ENCODE measurements at places on chromosomes 3 and 15.

DNA sequence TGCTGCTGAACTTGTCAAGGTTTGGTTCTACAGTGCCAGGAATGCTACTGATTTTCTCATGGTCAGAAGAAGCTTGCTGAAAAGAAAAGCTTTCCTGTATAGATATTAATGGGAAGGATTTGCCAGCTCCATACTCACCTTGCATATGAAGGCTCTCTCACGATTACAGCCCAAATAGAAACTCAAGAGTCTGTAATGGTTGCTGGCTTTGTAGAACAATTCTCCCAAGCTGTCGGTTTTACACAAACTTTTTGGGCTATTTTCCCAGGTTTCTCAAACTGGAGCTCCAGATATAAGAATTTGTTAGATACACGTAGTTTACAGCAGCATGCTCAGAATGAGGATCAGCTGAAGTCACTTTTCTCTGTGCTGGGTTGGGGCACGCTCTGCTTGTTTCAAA, 30.1 kb upstream of the LRRC3B start:
- DNase-seq, result no peak

DNA sequence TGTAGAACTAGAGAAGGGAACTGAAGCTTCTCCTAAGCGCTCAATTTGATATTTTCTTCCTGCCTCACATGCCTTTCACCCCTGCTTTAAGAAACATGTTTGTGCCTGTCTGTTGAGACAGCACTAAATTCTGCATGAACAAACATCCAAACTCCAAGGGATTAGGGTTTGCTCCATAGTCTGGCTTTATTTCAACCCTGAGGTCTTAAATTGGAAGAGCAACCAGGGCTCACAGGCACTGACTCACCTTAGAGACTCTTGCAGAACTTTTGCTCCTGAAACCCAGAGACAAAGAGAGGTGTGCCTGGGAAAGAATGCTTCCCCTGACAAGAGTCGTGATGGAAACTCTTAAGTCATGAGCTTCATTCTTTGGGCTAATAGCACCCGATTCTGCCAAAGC, 393.9 kb upstream of the MCTP2 start:
- no peak for DNase-seq

DNA sequence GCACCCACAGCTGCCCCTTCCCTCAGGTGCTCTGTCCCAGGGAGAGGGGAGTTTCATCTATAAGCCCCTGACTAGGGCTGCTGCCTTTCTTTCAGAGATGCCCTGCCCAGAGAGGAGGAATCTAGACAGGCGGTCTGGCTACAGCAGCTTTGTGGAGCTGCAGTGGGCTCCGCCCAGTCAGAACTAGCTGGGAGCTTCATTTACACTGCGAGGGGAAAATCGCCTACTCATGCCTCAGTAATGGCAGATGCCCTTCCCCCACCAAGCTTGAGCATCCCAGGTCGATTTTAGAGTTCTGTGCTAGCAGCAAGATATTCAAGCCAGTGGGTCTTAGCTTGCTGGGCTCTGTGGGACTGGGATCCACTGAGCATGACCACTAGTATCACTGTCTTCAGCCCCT, 181.2 kb upstream of the RARB start:
- no peak for DNase-seq

- no peak for DNase-seq
These were observed 84.4 kb downstream of the SLMAP start for GRCh38 chr3:57840473-57840872.

- no peak for DNase-seq
These were observed 10.1 kb downstream of the TERC start for GRCh38 chr3:169754711-169755110.

- DNase-seq, result no peak
These were observed 44.8 kb downstream of the AP4E1 start for GRCh38 chr15:50953302-50953701.

GRCh38 chr3:15010664-15011063, 54.5 kb downstream of the MRPS25 start:
- no peak for DNase-seq

- no peak for DNase-seq
These were observed 510.8 kb downstream of the SHQ1 start for GRCh38 chr3:72337480-72337855.

DNA sequence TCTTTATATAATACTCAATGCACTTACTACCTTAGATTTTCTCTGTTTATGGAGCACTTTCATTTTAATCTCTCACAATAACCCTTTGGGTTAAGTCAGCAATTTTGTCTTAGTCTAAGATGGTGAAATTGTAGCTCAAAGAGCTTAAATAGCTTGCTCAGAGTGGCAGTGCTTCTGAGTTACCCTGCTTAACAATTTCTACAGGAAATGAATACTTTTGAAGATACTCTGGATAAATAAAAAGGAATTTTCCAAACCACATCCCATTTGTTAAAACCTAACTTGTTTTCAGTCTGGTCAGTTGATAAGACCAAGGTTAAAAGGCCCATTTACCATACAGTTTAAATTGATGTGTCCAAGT, 37.2 kb downstream of the HMG20A start:
- DNase-seq, result no peak

- no peak for DNase-seq
These were observed 292.8 kb downstream of the TBL1XR1 start for GRCh38 chr3:176904506-176904905.

DNA sequence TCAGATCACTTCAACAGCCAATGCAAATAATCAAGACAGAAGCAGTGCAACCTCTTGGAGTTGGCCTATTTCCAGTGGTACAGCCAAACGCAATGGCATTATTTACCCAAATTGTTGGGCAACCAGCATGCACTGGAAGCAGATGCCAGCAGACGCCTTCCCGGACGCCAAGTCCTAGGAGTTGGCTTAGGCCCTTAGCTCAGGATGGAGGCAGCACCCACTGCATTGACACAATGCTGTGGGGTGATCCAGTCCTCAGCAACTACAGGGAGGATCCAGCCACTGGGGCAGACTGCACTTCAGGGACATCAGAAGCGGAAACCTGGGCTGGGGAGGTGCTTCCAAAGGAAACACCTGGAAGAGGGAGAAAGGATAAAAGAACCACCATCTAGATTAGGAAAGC, 290.4 kb downstream of the FAM43A start:
- DNase-seq, result peak; percentile 35

DNA sequence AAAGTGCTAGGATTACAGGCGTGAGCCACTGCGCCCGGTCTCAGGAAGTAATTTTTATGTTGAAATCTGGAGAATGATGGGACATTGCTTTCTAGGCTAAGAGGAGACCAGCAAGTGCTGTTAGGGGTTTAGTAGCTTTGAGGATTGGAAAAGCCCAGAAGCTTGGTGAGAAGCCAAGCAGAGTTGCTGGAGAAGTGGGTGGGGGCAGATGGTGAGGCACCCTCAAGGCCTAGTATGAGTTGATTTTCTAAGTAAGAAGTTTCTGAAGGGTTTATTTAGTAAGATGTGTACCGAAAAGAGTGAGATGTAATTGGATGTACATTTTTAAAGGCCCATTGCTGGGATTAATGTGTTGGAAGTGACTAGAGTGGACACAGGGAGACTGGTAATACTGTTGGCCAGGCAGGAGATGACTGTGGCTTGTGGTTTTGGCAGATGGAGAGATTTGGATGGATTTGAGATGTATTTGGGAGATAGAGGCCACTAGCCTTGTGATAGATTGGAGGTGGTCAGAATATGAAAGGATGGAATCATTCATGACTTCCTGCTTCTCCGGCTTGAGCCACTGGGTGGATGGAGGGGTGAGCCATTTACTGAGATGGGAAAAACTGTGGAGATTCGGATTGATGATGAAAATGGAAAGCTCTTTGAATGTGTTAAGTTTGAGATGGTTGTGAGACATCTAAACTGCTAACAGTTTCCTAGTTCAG, 2.3 kb downstream of the LRRC28 start:
- DNase-seq, result no peak

DNA sequence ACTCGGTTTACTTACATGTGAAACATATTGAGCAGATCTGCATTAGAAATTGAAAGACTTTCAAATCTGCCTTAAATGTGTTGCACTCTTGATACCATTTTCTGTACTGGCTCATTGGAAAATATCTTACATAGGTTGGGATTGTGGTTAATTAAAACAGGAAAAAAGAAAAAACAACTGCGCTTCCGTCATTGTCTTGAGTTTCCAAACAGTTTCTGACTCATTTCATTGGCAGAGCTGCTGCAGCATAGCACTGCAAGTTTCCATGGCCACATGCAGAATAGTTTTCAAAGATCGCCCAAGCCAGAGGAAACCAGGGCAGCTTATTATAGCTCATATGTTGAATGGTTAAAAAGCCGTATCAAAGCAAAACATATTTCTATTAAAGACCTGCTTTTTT, 446.6 kb upstream of the BCHE start:
- no peak for DNase-seq

DNA sequence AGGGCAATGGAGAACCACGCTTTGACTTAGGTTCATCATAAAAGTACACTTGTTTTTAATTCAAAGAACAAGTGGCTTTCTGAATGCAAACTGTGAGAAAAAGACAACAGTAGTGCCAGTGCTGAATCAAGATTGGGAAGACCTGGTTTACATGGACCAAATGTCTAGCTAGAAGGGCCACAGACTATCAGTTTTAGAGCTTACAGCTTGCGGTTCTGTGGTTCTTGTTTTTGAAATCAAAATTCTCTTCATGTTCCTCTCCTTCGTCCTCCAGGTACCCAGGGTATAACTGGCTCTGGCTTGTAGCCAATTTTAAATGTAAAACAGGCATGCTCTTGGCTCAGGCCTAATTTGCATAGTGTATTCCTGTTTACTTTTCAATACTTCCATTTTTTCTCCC, 124.6 kb downstream of the TGFBR2 start:
- DNase-seq, result no peak

GRCh38 chr3:126827121-126827520, 123.1 kb downstream of the CHCHD6 start:
- DNase-seq, result no peak

- DNase-seq, result no peak
These were observed 8.7 kb upstream of the CGNL1 start for GRCh38 chr15:57367556-57367955.

DNA sequence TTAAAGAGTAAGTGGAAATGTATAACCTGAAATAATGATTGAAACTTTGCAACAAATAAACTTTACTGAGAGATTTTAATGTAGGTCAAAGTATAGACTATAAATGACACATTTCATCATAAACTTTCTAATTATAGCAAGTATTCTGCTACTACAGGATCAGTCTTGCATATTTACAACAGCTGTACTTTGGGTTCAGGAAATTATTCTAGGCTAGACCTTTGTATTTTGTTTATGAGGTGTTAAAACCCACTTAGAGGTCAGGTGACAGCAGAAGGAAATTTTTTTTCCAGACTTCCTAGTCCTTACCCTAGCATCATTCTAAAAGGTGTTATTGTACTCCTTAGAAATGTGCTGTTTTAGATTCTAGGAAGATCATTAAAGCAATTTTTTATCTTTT, 2.3 kb downstream of the RNF7 start:
- DNase-seq, result no peak

- no peak for DNase-seq
These were observed 7.7 kb downstream of the NR2F2 start for GRCh38 chr15:96338074-96338765.

DNA sequence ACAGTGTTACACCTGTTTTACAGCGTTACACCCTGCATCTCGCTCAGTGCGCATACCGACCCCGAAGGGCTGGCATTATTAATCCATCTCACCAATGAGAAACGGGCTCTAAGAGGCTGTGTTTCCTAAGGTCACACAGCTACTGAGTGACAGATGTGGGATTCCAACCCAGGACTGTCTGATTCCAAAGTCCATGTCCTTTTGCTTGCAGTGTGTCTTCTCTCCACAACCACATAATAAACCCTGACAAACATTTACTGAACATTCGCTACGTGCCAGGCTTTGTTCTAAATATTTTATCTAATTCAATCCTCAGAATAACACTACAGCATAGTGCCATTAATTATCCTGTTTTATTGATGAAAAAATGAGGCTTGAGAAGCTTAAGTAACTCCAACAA, 79.1 kb downstream of the RAB11A start:
- no peak for DNase-seq

GRCh38 chr15:34012461-34013028, 26.5 kb downstream of the AVEN start:
- DNase-seq, result no peak
